Colonic mucosa (tissue), 4 donors: ENCODE measurements at places on chromosomes 13 and 19. TPM values are rescaled to one million over a fixed set of nuclear protein-coding genes. Genes with fewer than 3 reads are reported as not detected.

The CCNA1 gene
- total RNA-seq, result not detected

The ZNF254 gene
- total RNA-seq, result 11.2 TPM

DNA sequence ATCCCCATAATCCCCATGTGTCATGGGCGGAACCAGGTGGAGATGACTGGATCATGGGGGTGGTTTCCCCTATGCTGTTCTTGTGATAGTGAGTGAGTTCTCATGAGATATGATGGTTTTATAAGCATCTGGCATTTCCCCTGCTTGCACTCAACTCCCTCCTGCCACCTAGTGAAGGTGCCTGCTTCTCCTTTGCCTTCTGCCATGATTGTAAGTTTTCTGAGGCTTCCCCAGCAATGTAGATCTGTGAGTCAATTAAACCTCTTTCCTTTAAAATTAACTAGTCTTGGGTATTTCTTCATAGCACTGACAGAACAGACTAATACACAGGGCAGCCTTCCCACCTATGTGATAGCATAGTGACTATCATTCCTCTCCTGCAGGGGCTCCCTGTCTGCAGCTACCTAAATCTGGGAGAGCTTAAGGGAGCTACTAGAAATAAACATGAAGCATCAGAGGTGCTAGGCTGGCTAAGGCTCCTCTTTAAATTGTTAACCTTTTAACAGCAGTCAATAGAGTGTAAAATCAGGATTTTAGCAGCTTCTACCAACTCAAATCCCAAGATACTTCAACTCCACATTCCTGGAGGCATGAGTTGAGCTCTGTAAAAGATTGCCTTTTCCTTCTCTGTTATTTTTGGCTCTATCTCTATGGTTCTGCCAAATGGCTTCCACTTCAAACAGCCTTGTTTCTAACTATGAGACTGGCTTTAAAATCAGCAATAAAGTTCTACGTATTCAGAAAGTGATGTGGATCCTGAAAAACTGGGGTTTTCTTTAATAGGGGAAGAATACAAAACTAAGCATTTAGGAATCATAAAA, 112.3 kb downstream of the VWA8 start:
- H3K4me1 ChIP-seq, result no peaks in the 10 kb centered on the region
- DNase-seq, result no peak
- H3K4me3 ChIP-seq, result no peak overlapping the region
- H3K27me3 ChIP-seq, result no peaks in the 10 kb centered on the region
- no peak overlapping the region for H3K27ac ChIP-seq

DNA sequence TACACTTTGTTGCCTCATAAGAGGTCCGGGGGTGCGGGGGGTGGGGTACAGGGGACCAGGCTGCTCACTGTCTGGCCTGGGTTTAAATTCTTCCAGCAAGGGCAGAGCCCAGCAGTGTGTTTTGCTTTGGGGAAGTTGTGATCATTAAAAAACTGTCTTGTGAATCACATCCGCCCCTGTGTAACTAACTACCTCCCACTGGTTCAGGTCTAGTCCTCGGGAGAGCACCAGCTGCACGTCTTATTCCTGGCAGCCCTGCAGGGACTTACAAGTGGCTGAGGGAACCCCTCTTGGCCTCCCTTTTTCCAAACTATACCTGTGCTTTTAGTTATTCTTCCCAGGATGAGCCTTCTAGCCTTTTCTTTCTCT, 127.5 kb downstream of the SIPA1L3 start:
- no peak overlapping the region for H3K27ac ChIP-seq
- no peaks in the 10 kb centered on the region for H3K27me3 ChIP-seq
- no peaks in the 10 kb centered on the region for H3K4me1 ChIP-seq

DNA sequence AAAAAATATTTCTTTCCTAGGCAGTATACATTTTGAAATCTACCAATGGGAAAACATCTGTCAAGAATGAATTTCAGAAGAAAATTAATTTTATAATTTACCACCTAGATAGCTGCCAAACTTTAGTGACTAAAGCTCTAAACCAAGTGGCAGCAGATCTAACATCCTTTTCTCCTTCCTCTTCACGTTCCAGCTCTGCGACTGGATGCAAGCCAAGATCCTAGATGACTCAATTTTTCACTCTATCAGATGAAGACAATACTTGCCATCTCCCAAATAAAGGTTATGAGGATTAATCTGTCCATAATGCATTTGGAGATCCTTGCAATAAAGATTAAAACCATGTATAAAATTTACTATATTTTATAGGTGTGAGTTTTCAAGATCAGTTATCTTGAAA, 66.7 kb upstream of the MIR17HG start:
- H3K4me1 ChIP-seq, result no peaks in the 10 kb centered on the region
- H3K27ac ChIP-seq, result no peak overlapping the region
- no peak overlapping the region for H3K4me3 ChIP-seq
- DNase-seq, result no peak

DNA sequence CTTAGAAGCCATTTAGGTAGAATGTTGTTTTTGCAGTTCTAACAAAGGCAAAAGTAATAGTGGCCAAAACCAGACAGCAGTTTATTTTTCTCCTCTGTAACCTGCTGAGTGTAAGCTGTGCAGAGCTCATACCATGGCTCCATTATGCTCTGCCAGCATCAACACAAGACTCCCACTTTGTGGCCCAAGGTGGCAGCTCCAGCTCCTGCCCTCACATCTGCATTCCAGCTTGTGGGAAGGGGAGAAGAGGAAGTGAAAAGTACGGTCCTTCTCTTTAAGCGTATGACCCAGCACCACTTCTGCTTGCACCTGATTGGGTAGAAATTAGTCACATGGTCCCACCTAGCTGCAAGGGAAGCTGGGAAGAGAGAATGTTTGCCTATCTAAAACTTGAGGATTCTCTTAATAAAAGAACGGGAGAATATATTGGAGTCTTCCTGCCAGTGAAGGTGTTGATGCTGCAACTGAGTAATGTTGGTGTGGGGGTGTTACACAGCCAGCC, 19.2 kb downstream of the ADGRE1 start:
- no peak overlapping the region for H3K4me3 ChIP-seq
- H3K4me1 ChIP-seq, result no peaks in the 10 kb centered on the region
- DNase-seq, result no peak
- H3K27ac ChIP-seq, result no peak overlapping the region
- no peaks in the 10 kb centered on the region for H3K27me3 ChIP-seq

DNA sequence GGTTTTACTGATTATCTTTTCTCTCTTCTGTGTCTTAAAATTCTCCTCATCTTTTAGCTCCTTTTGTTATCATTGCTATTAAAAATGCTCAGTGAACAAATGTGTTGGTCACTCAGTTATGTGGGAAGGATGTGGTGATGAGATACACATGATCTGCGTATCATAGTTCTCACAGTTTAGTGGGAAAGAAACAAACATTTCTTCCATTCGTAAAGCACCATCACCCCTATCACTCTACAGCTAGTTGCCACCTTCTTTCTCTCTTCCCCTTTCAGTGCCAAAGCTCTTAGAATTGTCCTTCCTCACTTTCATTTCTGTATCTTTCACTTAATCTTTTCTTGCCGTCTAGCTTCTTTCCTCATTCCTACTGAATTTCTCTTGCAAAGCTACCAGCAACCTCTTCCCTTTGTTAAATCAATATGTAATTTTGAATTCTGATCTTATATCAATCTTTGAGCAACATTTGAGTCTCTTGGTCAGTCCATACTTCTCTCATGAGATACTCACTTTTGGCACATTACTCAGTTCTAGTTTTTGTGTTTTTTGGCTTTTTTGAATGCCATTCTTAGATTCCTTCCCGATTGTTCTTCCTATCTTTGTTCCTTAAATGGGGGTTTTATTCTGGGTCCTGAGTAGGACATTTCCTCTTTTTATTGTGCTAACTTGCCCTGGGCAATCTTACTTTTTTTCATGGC, 122.3 kb downstream of the PCCA start:
- H3K36me3 ChIP-seq, result no peaks in the 10 kb centered on the region
- DNase-seq, result no peak
- no peaks in the 10 kb centered on the region for H3K4me1 ChIP-seq

DNA sequence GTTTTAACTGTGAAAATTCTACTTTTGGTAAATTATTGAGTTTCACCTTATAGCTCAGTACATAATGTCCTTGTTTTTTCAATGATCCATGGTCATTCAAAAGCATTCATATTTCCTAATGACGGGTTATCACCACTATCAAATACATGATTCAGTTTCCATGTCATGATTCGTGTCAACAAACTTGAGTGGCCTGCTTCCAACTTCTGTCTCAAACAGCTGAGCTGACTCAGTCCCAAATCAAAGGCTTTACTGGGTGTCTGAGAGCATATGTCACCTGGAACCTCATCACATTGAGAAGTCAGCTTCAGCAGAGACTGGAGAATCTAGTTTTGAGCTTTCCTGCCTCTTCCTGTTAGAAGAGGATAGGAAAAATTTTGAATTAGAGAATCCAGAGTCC, 40.3 kb upstream of the SGCG start:
- DNase-seq, result no peak
- no peak overlapping the region for H3K27ac ChIP-seq
- no peaks in the 10 kb centered on the region for H3K27me3 ChIP-seq

GRCh38 chr19:19550972-19551852, 13.1 kb downstream of the CILP2 start:
- DNase-seq, result no peak
- H3K4me1 ChIP-seq, result no peaks in the 10 kb centered on the region
- no peak overlapping the region for H3K27ac ChIP-seq
- H3K4me3 ChIP-seq, result no peak overlapping the region
- H3K36me3 ChIP-seq, result no peaks in the 10 kb centered on the region
- peaks cover 3% of the 10 kb centered on the region for H3K27me3 ChIP-seq

GRCh38 chr13:30705680-30706079, 29.7 kb upstream of the ALOX5AP start:
- H3K36me3 ChIP-seq, result no peaks in the 10 kb centered on the region
- no peak overlapping the region for H3K27ac ChIP-seq
- no peaks in the 10 kb centered on the region for H3K27me3 ChIP-seq
- no peak overlapping the region for H3K4me3 ChIP-seq
- no peaks in the 10 kb centered on the region for H3K4me1 ChIP-seq

DNA sequence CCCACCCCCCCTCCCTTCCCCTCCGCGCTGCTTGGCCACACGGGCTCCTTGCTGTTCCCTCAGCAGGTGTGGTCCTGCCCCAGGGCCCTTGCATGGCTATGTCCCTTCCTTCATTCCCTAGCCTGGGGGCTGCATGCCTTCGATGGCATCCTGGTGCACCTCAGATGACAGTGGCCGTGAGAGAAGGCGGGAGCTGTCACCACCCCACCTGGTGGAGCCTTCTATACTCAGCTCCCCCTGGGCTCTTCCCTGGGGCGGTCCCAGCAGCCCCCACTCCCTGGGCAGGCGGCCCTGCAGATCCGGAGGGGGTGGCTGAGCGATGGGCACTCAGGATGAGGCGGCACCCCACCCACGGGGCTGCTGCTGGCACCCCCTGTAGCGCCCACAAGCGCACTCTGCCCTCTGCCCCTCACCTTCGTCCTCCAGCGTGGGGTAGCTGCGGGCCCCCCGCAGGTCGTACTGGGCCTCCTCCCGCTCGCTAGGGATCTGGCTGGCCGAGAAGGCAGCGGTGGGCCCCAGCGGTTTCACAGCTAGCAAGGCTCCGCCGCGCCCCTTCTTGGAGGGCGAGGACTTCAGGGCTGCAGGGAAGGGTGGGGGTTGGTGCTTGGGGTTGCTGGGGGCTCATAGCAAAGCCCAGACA, 17.2 kb upstream of the CACTIN start:
- no peak for DNase-seq
- no peaks in the 10 kb centered on the region for H3K27me3 ChIP-seq
- H3K27ac ChIP-seq, result no peak overlapping the region
- H3K36me3 ChIP-seq, result no peaks in the 10 kb centered on the region
- H3K4me3 ChIP-seq, result no peak overlapping the region

DNA sequence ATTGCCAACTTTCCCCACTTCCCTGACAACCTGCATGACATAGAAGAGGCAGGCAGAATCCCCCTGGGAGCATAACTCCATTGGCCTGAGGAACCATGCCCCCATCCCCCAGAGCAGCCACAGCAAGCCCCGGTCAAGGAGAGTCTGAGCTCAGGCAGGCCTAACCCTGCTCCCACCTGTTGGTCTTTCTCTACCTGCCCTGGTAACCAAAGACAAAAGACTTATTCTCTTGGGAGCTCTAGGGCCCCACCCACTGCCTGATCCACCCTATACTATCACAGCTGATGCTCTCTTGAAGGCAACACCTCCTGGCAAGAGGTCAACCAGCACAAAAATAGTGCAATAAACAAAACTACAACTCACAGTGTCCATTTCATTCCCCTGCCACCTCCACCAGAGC, 59.3 kb downstream of the TNFSF13B start:
- no peaks in the 10 kb centered on the region for H3K36me3 ChIP-seq
- DNase-seq, result peak; percentile 18
- no peaks in the 10 kb centered on the region for H3K4me1 ChIP-seq
- H3K27me3 ChIP-seq, result no peaks in the 10 kb centered on the region

DNA sequence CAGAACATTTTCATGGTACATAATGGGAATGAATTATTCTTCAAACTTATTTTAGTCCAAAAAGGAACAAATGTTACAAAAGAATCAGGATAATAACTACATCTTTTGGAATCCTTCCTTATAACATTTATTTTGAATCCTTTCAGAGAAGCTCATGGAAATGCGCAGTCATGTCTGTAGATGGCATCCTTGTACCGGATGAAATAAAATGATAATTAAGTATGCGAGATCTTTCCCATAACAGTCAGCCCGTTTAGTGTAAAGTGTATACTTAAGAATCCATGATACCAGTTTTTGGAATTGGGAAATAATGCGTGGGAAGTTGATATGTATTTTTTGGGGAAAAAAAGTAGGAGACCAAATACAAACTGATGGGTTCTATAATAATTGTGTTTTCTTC, 418.8 kb downstream of the GPC5 start:
- H3K36me3 ChIP-seq, result no peaks in the 10 kb centered on the region
- no peaks in the 10 kb centered on the region for H3K27me3 ChIP-seq
- H3K4me3 ChIP-seq, result no peak overlapping the region
- H3K4me1 ChIP-seq, result no peaks in the 10 kb centered on the region
- no peak for DNase-seq

DNA sequence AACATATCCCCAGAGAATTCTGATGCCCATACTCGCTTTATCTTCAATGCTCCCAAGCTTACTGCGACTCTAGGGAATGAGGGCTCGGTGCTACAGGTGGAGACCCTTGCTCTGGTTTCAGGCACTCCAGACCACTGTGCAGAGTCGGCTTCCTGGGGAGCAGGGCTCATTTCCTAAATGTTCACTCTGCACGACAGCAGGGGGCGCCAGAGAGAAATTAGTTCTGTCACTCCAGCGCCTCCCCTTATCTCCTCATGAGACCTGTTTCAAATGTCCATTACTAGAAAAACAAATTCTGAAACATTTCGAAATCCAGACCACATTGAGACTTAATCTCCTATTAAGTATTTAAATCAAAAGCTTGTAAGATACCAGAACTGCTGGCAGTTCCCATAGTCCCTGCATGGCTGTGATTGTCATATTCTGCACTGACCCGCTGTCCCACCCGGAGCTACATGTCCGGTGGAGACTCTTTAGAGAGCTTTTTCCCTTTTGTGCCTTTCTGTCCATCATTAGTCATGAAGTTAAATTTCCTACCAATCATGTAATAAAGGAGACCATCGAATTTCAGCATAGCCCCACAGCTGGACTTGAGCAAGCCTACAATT, 22.4 kb downstream of the EPSTI1 start:
- peak overlapping the region; percentile 85 for H3K27ac ChIP-seq
- H3K36me3 ChIP-seq, result no peaks in the 10 kb centered on the region
- H3K4me3 ChIP-seq, result no peak overlapping the region
- no peaks in the 10 kb centered on the region for H3K27me3 ChIP-seq
- H3K4me1 ChIP-seq, result no peaks in the 10 kb centered on the region
